MCF 10A (cell line): ENCODE measurements at places on chromosomes 12 and 14.

GRCh38 chr12:52214421-52214802 is 18.6 kb upstream of the KRT7 start:
- H3K27ac ChIP-seq, result no peak overlapping the region
- H3K4me1 ChIP-seq, result peaks cover 64% of the 10 kb centered on the region
- DNase-seq, result no peak
- no peaks in the 10 kb centered on the region for H3K27me3 ChIP-seq
- H3K4me3 ChIP-seq, result no peak overlapping the region

GRCh38 chr14:92575061-92575747 is 61.6 kb downstream of the RIN3 start:
- no peaks in the 10 kb centered on the region for H3K4me1 ChIP-seq
- H3K27me3 ChIP-seq, result no peaks in the 10 kb centered on the region
- H3K27ac ChIP-seq, result no peak overlapping the region

DNA sequence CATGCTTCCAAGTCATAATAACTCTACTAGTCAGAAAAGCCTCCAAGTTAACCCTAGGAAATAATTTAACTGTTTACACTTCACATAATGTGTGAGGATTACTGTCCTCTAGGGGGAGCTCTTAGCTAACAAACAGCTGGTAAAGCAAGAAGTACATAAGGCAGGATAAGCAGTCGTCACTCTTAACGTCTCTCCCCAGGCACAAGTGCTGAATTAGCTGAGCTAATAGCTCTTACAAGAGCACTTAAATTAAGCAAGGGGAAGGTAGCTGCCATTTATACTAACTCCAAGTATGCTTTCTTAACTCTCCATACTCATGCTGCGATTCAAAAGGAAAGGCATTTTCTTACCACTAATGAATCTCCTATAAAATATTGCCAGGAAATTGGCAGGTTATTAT is 79.3 kb upstream of the TSPAN11 start:
- H3K36me3 ChIP-seq, result peaks cover 6% of the 10 kb centered on the region
- no peak overlapping the region for H3K27ac ChIP-seq
- H3K27me3 ChIP-seq, result no peaks in the 10 kb centered on the region
- H3K4me3 ChIP-seq, result no peak overlapping the region

GRCh38 chr12:121043067-121043466 is 4.0 kb upstream of the OASL start:
- peaks cover 39% of the 10 kb centered on the region for H3K27me3 ChIP-seq
- peaks cover 6% of the 10 kb centered on the region for H3K36me3 ChIP-seq

- peaks cover 11% of the 10 kb centered on the region for H3K4me1 ChIP-seq
- H3K27ac ChIP-seq, result no peak overlapping the region
- DNase-seq, result peak; percentile 3
These were observed 13.9 kb downstream of the ATL1 start for GRCh38 chr14:50573862-50574261.

- peaks cover 11% of the 10 kb centered on the region for H3K4me1 ChIP-seq
- peak; percentile 51 for DNase-seq
- no peaks in the 10 kb centered on the region for H3K27me3 ChIP-seq
- H3K27ac ChIP-seq, result peak overlapping the region; percentile 73
These were observed 1.5 kb downstream of the WNK1 start for GRCh38 chr12:753611-754472.

DNA sequence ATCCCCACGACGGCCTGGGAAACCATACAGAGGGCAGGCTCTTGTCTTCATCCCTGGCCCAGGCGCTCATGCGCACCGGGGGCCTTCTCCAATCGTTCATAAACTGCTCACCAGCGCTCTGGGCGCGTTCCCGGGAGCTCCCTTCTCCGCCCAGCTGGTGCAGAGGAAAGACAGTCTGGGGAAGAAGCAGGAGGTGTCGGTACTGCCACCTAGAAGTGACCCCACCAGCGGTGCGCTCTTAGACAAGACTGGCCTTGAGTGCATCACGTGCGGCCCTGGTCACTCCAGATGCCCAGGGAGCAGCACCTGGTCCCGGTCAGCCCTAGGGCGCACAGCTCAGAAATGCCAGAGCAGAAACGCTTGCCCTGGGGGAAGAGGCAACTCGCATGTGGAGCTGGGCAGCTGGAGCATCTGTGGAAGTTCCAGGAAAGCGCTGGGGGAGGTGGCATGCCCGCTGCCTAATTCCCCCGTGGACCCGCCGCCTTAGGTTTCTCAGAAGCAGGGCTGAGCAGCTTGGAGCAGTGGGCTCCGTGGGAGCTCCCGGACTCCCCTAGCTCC is 2.5 kb downstream of the GSC start:
- H3K27ac ChIP-seq, result no peak overlapping the region
- H3K4me1 ChIP-seq, result no peaks in the 10 kb centered on the region
- no peaks in the 10 kb centered on the region for H3K36me3 ChIP-seq
- H3K27me3 ChIP-seq, result peaks cover 41% of the 10 kb centered on the region
- no peak for DNase-seq

- H3K27me3 ChIP-seq, result peaks cover 10% of the 10 kb centered on the region
- H3K36me3 ChIP-seq, result no peaks in the 10 kb centered on the region
- H3K4me3 ChIP-seq, result no peak overlapping the region
These were observed 279.9 kb downstream of the RPS29 start for GRCh38 chr14:49306152-49306751.

GRCh38 chr12:44091948-44092606 is 256.2 kb downstream of the TMEM117 start:
- H3K27me3 ChIP-seq, result no peaks in the 10 kb centered on the region
- H3K27ac ChIP-seq, result no peak overlapping the region
- H3K4me1 ChIP-seq, result no peaks in the 10 kb centered on the region
- H3K36me3 ChIP-seq, result no peaks in the 10 kb centered on the region
- no peak for DNase-seq

- H3K4me3 ChIP-seq, result no peak overlapping the region
- H3K27ac ChIP-seq, result no peak overlapping the region
- no peaks in the 10 kb centered on the region for H3K27me3 ChIP-seq
- DNase-seq, result no peak
- H3K4me1 ChIP-seq, result peaks cover 16% of the 10 kb centered on the region
These were observed 1239.0 kb downstream of the SLC16A7 start for GRCh38 chr12:60834806-60835205.

- DNase-seq, result no peak
- no peak overlapping the region for H3K4me3 ChIP-seq
- H3K27ac ChIP-seq, result no peak overlapping the region
- H3K27me3 ChIP-seq, result no peaks in the 10 kb centered on the region
These were observed 121.8 kb downstream of the KCNA5 start for GRCh38 chr12:5165296-5165970.

- no peak overlapping the region for H3K4me3 ChIP-seq
- DNase-seq, result no peak
- H3K36me3 ChIP-seq, result peaks cover 5% of the 10 kb centered on the region
- H3K4me1 ChIP-seq, result peaks cover 13% of the 10 kb centered on the region
- H3K27me3 ChIP-seq, result peaks cover 29% of the 10 kb centered on the region
These were observed 15.0 kb upstream of the ARMH4 start for GRCh38 chr14:58167057-58167456.

DNA sequence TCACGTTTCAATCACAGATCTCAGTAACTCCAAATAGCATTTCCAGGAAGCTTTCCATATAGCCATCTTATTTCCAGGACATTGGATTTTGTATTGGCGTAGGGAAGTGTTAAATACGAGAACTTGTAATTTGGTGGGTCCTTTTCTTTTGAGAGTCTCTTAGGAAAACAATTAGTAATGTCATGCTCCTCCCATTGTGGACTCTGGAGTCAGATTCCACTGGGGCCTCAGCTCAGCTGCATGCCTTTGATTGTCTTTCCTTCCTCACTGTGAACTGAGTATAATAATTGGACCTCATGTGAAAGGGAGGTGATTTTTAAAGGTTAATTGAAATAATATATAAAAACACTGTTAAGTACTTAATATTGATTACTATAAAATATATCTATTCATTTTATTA is 462.6 kb downstream of the NPAS3 start:
- no peak overlapping the region for H3K27ac ChIP-seq
- no peak overlapping the region for H3K4me3 ChIP-seq
- peaks cover 6% of the 10 kb centered on the region for H3K4me1 ChIP-seq

DNA sequence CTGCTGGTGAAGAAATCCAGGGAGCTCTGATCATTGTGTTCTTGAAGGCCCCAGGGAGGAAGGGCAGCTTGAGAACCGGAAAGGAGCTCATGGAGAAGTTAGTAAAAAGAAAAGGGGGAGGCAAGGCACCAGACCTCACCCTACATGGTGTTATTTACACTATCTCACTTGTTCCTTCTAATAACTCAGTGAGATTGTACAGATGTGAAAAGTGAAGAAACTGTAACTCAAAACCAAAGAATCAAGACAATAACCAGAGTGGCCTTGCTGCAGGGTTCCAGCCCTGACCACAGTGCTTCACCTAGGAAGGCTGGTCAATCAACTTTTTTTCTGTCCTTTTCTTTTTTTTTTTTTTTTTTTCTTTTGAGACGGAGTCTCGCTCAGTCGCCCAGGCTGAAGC is 353.6 kb downstream of the TMTC2 start:
- H3K4me1 ChIP-seq, result no peaks in the 10 kb centered on the region
- H3K4me3 ChIP-seq, result no peak overlapping the region
- no peak overlapping the region for H3K27ac ChIP-seq
- no peaks in the 10 kb centered on the region for H3K36me3 ChIP-seq
- H3K27me3 ChIP-seq, result no peaks in the 10 kb centered on the region
